ENCODE measurements at places on chromosomes 2 and 18.

DNA sequence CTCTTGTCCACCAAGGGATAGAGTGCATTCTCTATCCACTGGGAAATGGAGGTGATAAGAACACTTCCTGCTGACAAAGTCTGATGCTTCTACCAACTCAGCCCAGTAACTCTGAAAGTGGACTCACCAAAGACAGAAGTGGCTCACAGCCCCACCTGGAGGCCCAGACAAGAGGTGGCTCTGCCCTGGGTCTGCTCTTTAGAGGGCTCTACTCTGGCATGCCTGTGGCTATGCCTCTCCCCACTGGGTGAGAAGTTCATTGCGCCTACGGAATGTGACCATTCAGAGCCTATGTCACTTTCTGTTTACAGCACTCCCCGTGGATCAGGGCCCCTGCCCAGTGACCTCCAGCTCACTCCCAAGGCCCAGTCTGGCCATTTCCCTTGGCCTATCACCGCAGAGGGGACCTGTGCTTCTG lies 13.5 kb upstream of the XDH start:
- no peak for DNase-seq

- no peak for DNase-seq
These were observed 46.7 kb downstream of the CCDC195 start for GRCh38 chr2:224669449-224669848.

DNA sequence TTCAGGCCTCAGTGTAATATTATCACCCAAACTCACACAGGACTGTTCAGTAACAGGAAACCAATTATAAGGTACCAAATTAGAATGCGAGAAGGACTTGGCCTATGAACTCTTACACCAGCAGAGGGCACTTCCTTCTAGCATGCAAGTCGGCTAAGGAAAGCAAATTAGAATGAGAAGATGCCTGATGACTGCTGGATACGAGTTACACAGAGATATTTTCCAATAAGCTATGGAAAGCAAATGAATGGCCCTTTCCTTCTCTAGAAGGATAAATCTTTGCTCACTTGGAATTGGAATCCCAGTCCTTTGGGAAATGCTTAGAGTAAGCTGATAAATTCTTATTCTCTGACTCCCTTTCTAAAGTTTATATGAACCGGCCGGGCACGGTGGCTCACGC lies 109.8 kb downstream of the AP1S3 start:
- DNase-seq: peak; percentile 47

GRCh38 chr2:154844513-154844912 lies 146.0 kb downstream of the KCNJ3 start:
- no peak for DNase-seq

DNA sequence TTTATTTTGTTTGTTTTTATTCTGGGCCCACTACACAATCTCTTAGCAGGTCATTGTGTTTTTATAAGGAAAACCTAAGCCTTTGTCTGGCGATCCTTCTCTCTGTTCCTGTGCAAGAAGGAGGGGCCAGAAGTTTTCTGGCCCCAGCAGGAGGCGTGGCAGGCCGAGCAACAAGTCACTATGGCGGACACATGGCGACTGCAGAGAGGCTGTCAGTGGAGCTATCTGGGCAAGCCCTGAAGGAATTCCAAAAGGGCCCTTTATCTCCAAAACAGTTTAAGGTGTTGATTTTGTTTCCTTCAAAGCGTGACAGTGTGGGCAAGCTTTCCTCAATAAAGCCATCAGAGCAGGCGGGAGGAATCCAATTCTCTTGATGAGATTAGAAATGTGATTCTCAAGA lies 118.8 kb upstream of the CTAGE1 start:
- DNase-seq: no peak

Data from GM18507 (cell line).